ENCODE measurements at places on chromosomes 5 and 9. TPM values are rescaled to one million over a fixed set of nuclear protein-coding genes. Genes with fewer than 3 reads are reported as not detected.

The IFNB1 gene
- not detected for total RNA-seq

The ECPAS gene
- total RNA-seq = 55.3 TPM

The OTP gene
- not detected for total RNA-seq

The ADGRD2 gene
- total RNA-seq = not detected

The STPG3 gene
- not detected for total RNA-seq

Measured in bronchus fibroblast of lung (primary cell).